Activated CD4-positive, alpha-beta T cell treated with anti-CD3 and anti-CD28 coated beads, Interleukin-2, amount 50 U/mL, for 48 hours (primary cell): ENCODE measurements at places on chromosomes 7 and 10.

- DNase-seq: no peak
Measured at GRCh38 chr7:9863545-9863944, 1110.1 kb upstream of the PHF14 start.

- no peak for DNase-seq
Measured at GRCh38 chr7:13067036-13067435, 379.6 kb downstream of the ARL4A start.

GRCh38 chr7:35029311-35029710 is 8.0 kb downstream of the DPY19L1 start:
- no peak for DNase-seq

- no peak for DNase-seq
Measured at GRCh38 chr7:93176992-93177580, 28.9 kb upstream of the SAMD9L start.

- no peak for DNase-seq
Measured at GRCh38 chr10:106311590-106311989, 852.9 kb downstream of the SORCS1 start.

- DNase-seq: no peak
Measured at GRCh38 chr10:117477211-117477947, 65.2 kb upstream of the EMX2 start.
